ENCODE measurements at places on chromosomes 2 and 18.

GRCh38 chr2:197297266-197297665, 13.3 kb downstream of the ANKRD44 start:
- no peak for DNase-seq

DNA sequence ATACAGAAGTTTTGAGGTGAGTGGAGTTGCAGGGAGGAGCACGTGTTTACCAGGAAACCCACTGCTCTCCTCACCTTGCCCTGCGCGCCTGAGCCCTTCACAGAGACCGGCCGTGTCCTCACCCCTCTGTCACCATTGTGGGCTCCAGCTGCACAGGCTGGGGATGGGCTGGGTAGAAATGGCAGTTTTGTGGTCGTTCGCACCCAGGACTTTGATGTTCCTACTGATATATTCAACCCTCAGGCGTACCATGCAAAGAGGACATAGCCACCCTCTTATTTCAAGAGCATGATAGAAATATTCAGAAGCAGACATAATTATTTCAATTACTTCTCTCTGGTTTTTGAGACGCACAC, 78.2 kb downstream of the GBX2 start:
- DNase-seq, result no peak

GRCh38 chr2:100852999-100853908, 33.3 kb downstream of the NPAS2 start:
- DNase-seq, result no peak

GRCh38 chr2:50492477-50492851, 539.5 kb downstream of the NRXN1 start:
- peak; percentile 87 for DNase-seq

DNA sequence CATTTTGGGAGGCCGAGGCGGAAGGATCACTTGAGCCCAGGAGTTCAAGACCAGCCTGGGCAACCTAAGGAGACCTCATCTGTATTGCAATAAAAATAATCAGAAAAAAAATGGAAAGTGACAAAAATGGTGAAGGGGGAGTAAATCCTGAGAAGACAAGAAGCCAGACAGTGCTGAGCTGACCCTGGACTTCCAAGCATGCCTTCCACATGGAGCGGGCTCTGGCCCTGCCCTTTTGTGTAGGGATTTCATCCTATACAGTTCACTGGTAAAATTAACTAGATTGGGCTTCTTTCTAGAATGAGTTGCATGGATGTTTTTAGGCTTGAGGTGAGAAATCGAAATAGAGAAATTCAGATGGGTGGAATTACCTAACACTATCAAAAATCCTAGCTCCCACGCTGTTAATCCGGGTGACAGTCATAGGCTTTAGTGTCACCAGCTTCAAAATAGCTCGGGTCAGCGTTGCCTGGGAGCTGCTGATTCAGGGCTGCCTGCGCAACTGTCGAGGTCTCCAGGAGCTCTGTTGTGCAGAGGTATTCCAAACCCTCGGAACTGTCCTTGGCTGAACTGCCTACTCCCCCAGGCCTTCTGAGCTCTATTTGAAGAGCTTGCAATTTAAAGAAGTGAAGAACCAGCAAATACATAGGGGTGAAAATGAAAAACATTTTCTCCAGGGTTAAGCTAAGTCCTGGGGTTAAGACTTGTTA, 21.5 kb upstream of the ZNF532 start:
- DNase-seq, result no peak

Measured in NCI-H1694 treated with DMSO at 0.1 percent for 48 hours (cell line).